Spinal cord (tissue), 10 donors: ENCODE measurements at places on chromosomes 11 and 22. TPM values are rescaled to one million over a fixed set of nuclear protein-coding genes. Genes with fewer than 3 reads are reported as not detected.

Gene NLRP6
- polyA plus RNA-seq, result not detected

Gene P2RY2
- polyA plus RNA-seq, result not detected

Gene CASP5
- not detected for polyA plus RNA-seq

Gene GNG3
- polyA plus RNA-seq, result 288 TPM

Gene UBQLNL
- polyA plus RNA-seq, result 0.59 TPM

Gene SHANK3
- polyA plus RNA-seq, result 32.2 TPM

Gene POU2AF1
- polyA plus RNA-seq, result 0.63 TPM
